CD4-positive, alpha-beta T cell treated with Interleukin-17A for 4 hours (primary cell): ENCODE measurements at places on chromosomes 11 and 22.

DNA sequence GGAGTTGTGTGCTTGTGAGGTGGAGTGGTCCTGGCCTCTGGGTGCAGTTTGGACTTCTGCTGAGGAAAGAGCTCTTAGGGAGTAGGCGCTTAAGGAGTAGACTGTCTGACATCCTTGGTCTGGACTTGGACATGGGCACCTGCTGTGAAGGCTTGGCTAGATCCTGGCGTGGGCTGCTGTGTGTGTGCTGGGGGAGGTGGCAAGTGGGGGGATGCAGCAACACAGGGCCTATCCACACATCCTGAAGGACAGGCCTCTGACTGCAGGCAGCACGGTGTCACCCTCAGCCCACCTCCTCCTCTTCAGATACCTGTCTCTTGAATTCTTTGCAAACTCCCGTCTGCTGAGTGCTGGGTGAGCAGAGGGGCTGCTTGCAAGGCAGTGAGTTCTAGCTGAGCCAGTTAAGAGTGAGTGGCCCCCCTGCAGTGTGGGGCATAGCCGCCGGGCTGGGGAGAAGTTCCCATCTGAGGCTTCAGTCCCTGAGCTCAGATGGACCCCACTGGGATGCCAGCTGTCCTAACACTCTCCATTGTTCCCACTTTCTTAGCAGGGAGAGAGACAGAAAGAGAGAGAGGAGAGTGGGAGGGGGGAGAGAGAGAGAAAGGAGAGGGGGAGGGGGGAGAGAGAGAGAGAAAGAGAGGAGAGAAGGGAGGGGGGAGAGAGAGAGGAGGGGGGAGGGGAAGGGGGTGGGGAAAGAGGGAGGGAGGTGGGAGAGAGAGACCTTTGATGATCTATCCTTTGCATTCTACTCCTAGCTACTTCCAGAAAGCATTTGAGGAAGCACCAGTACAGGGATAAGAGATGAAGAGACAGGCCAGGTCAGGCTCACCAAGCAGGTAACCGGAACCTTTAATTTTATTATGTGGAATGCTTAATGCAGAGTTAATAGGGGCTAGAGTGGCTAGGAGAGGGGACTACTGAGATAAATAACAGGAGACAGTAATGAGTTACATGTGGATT lies 12.6 kb downstream of the SOX10 start:
- no peak for DNase-seq

DNA sequence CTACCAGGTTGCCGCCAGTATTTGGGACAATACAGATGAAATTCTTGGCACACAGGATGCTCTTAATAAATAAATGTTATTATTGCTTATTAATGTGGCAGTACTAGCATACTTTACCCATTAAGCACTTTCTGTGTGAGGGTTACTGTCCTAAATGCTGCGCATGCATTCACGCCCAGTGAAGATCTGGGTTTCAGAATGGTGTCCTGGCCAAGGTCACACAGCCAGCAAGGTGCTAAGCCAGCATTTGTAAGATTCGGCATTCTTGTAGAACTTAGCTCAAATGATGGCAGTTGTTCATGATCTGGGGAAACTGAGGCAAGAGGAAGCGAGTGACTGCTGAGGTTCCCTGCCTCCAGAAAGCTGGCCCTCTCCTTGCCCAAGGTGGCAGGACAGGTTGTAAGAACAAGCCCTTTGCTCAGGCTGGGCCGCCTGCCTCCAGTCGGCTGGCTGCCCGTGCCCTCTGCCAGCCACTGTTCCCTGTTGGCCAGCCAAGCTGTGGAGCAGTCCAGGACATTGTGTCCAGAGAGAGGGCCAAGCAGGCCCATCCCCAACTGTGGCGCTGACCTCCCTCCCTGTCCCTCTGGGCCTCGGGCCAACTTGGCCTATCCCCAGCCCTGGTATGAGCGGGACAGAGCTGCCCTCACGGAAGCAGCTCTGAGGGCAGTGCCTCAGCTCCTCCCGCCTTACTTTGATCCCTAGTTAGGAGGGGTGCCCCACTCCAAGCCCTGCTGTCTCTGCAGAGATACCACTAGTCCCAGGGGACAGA lies 28.8 kb downstream of the TOB2 start:
- DNase-seq, result no peak

GRCh38 chr22:35226958-35227647 lies 30.2 kb upstream of the HMGXB4 start:
- DNase-seq, result no peak

GRCh38 chr22:48135592-48135991 lies 1373.1 kb downstream of the TBC1D22A start:
- DNase-seq, result no peak

GRCh38 chr22:48044487-48045060 lies 1282.1 kb downstream of the TBC1D22A start:
- DNase-seq, result no peak

DNA sequence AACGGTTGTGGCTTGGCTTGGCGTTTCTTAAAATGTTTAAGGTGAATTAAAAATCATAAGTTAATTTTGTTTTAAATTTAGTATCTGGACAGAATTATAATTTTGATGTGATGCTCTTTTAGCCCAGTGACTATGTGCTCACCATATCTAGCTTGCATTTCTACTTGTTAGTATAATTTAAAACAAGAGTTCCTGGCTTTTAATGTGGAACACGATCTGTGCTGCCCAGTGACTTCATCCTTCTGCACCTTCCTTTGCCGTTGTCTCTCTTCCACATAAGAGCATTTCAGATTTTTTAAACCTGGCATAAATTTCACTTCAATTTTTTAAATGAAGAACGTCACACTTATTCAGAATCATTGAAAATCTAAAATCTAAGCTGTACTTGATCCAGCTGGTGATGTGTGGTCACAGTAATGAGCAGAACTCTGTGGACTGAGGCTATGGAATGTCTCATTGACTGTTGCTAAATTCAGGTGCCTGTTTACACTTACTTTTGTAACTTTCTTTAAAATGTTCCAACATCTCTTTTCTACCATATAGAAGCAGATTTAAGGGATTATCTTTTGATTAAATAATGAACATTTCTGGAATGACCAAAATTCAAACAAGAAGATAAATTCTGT lies 75.4 kb upstream of the ADSL start:
- DNase-seq, result no peak

DNA sequence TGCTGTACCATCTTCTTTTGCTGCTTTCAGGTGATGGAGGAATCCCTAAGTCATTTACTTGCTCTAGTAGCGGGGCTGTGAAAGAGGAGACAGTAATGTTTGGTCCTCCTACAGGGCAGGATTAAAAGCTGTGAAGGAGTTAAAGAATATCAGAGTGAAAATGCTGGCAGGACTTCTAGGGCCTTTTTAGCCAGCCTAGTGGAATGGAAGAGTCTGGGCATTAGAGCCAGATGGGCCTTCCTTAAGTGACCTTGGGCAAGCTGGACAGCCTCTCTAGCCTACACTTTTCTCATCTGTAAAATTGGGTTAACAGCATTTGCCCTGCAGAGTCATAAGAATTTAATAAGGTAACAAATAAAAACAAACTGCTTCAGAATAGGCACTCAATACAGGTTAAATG lies 114.7 kb downstream of the RBFOX2 start:
- DNase-seq, result no peak

DNA sequence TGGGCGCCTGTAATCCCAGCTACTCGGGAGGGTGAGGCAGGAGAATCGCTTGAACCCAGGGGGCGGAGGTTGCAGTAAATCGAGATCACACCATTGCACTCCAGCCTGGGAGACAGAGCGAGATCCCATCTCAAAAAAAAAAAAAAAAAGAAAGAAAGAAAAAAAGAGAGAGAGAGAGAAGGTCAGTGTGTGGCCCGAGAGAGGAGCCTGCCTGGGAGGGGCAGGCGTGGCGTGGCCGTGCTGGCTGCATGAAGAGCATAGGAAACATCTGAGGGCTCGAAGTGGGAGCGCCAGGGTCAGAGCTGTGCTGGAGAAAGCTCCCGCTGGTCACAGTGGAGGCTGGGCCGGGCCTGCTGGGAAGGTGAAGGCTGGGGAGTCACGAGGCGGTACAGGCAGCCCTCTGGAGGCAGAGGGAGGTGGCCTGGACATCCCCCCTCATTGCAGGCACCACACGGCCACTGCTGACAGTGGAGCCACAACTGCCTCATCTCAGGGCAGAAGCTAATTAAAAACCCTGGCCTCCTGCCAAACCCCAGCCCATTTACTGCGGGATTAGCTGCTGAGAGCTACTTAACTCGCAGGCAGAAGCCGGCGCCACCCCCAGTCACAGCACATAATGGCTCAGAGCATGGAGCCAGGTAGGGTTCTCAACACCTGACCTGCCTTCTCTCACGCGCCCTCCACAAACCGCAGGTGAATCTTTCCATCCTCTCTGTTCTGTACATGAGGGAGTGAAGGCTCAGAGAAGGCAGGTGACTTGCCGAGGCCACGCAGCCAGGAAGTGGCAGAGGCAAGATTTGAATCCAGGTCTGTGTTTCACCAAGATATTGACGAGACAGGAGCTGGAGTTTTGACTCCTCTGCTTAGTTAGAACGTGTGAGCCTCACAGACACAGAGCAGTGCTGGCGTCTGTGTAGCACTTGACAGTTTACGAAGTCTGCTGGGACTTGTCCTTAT lies 32.6 kb downstream of the NFAM1 start:
- DNase-seq, result no peak

DNA sequence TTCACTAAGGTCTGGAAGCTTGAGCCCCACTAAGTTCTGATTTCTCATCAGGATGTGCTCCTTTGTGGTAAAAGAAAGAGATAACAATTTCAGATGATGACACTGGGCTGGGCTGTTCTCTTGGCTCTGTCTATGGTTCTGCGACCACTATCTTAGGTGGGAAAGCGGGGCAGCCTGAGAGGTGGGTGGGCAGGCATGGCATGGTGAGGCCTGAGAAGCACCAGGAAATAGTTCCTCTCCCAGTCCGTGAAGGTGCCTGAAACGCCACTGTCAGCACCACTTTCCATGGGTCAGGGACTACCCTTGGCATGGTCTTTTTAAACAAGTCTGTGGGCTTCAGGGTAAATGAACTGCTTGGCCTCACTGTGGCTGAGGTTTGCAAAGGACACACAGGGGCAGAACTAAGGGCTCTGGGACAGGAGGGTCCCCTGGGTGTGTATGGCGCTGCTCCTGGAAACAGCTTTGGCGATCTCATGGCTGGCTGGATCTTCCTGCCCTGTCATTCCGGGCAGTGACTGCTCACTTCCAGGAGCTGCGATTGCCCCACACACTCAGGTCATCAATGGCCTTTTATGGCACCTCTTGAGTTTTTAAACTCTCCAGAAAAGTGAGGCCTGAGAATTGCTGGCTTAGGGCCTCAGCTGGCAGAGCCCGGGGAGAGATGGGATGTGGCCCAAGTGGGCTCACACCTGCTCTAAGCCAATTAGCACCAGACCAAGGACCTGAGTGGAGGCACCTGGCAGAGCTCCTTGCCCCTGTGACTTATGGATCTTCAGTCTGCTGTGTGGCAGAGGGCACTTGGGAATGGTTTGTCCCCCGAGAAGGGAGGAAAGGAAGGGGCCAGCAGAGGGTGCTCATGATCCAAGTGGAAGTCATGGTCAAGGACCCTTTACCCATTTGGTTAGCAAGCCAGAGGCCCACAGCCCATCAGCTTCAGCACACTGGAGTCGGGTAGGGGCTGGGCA lies 55.6 kb upstream of the LYVE1 start:
- no peak for DNase-seq

- DNase-seq, result no peak
Measured at GRCh38 chr11:109706945-109707344, 285.0 kb downstream of the C11orf87 start.

GRCh38 chr11:128467610-128468041 lies 119.7 kb downstream of the ETS1 start:
- peak; percentile 47 for DNase-seq

GRCh38 chr22:24146194-24146616 lies 35.1 kb upstream of the SUSD2 start:
- DNase-seq, result peak; percentile 70

- no peak for DNase-seq
Measured at GRCh38 chr11:19466314-19466713, 225.6 kb upstream of the E2F8 start.

DNA sequence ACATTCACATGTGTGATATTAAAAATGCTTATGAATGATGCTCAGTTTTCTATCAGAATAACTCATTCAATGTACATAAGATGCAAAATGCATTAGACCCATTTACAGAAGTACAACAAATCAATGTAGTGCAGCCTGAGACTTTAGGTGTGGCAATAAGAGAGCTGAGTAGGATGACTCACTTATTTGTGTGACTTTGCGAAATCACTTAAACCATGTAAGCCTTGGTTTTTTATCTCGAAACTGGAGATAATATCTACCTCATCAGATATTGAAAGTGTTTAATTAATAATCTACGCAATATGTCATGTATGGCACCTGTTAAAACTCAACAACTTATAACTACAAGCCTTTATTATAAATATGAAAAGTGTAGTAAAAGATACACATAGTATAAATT lies 105.7 kb upstream of the LUZP2 start:
- no peak for DNase-seq

- DNase-seq, result no peak
Measured at GRCh38 chr11:73851046-73851764, 25.4 kb downstream of the COA4 start.

DNA sequence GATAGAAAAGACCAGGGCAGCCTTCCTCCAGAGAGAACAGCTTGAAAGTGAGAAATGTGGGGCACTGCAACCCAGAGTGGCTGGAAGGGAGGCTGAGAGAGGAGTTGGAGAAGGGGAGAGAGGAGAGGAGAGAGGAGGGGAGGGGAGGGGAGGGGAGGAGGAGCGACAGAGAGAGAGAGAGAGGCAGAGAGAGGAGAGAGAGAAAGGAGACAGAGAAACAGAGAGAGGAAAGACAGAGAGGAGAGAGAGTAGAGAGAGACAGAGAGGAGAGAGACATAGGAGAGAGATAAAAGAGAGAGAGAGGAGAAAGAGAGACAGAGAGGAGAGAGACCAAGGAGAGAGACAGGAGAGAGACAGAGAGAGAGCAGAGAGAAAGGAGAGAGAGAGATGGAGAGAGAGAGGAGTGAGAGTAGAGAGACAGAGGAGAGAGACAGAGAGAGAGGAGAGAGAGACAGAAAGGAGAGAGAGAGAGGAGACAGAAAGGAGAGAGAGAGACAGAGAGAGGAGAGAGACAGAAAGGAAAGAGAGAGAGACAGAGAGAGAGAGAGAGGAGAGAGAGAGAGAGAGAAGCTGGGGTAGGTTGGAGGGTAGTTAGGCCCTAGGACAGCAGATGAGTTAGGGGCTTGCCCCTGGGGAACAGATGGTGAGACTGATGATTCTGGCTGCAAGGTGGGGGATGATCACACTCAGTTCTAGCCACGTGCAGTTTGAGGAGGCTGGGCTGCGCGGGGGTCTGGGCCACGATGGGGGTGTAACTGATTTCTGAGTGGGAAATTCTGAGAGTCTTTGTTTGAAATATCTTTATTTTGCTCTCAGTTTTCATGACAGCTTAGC lies 8.5 kb upstream of the SCYL1 start:
- peak; percentile 1 for DNase-seq
